ENCODE measurements at places on chromosomes 12 and 14.
A peak's percentile ranks its signal among the peaks of the same experiment; 100 is the strongest.

- no peak for DNase-seq
These were observed 38.5 kb upstream of the CD163 start for GRCh38 chr12:7542046-7542445.

GRCh38 chr12:24991209-24992049 is 42.5 kb upstream of the BCAT1 start:
- peak; percentile 54 for DNase-seq

- no peak for DNase-seq
These were observed 117.3 kb upstream of the LMNTD1 start for GRCh38 chr12:25670076-25671055.

GRCh38 chr12:68240975-68241374 is 12.4 kb downstream of the IL22 start:
- DNase-seq = peak; percentile 46

GRCh38 chr12:131151558-131152345 is 198.0 kb downstream of the ADGRD1 start:
- no peak for DNase-seq

GRCh38 chr14:99753225-99754140 is 39.7 kb upstream of the EML1 start:
- no peak for DNase-seq

- DNase-seq = no peak
These were observed 311.3 kb downstream of the DPF3 start for GRCh38 chr14:72582582-72582981.

- no peak for DNase-seq
These were observed 8.3 kb upstream of the SLC38A2 start for GRCh38 chr12:46380881-46381280.

GRCh38 chr12:2851931-2852330 is 4.9 kb downstream of the TEX52 start:
- peak; percentile 25 for DNase-seq

- DNase-seq = peak; percentile 27
These were observed 93.9 kb upstream of the DCN start for GRCh38 chr12:91276509-91276908.

- DNase-seq = no peak
These were observed 1059.8 kb downstream of the TMEM121 start for GRCh38 chr14:106586098-106586704.

DNA sequence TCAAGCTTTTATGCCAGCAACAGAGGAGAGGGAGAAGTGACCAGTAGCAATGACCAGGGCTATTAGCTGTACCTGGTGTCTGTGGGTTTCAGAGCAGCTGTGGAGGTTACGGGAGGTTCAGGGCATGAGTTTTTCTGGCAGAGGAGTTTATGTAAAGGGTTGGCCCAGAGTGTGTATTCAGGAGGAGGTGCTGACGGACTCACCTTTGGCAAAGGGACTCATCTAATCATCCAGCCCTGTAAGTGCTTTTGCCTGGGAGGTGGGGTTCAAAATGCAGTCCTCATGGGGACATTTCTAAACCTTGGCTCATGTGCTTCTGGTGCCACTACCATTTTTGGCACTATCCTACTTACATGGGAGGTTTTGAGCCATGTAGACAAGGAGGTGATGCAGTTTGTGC is 95.3 kb downstream of the DAD1 start:
- DNase-seq = no peak

Data from fibroblast of skin of scalp (primary cell).